ENCODE measurements at places on chromosomes 2 and 18.

- DNase-seq, result no peak
Measured at GRCh38 chr2:184419744-184420143, 178.6 kb upstream of the ZNF804A start.

DNA sequence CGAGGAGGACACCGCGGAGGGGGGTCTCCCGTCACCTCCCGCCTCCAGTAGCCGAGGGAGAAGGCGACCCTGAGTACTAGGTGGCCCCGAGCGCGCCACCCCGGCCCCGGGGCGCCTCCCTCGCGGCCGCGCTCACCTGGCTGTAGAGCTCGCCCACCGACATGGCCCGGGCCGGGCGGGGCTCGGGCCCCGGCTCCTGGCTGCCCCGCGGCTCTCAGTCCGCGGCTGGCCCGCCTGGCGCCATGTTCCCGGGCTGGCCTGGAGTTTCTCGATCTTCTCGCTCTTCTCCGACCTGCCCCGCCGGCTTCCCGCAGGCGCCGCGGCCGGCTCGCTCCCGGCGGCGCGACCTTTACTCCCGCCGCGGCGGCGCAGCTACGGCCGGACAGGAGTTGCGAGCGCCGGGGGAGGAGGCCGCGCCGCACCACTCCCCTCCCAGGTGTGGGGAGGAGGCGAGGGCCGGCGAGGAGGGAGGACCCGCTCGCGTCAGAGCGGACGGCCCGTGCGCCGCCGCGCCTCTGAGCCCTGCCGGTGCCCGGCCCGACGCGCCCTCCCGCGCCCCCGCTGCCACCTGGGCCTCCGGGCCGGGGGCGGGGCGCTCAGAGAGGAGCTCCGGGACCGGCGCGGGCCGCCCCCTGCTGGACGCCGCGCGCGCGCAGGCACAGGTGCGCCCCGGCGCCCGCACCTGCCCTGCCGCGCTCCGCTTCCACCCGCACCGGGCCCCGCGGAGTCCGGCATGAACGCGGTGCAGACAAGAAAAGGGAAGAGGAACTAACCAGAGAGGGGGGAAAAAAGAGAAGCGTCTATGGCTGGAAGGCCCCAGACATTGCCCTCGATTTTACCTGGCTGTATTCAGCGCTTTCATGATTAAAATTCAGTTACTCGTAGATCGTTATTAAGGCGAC lies at the start of gene MYO5B:
MYO5B (minus strand) TSS at position 517 of the 902 bp plus-strand sequence; CDS start at position 163, 354 bp downstream.
- DNase-seq, result peak; percentile 26

DNA sequence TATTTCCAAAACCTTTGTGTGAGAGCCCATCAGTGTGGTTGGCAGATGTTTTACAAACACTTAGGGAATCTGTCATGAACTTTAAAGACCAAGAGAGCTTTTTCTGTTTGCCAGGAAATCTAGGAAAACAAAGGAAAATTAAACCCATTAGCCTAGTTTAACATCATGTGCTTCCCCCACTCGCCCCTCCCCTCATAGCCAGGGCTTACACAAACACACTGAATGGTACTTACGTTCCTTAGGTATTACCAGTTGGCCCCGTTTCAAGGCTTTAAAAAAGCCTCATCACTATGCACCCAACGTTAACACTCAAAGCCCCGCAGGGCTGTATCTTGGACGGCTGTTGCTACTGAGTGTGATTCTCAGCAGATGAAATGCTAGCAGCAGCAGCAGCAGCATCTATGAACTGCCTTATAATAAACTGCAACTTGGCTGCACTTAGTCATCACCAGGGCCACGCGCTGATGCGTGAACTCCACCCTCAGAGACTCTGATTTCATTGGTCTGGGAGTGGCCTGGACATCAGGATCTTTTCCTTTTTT lies 20.1 kb upstream of the TTC39C start:
- DNase-seq, result peak; percentile 28

GRCh38 chr18:7329016-7329415 lies 98.1 kb downstream of the LRRC30 start:
- DNase-seq, result no peak

Data from T-helper 9 cell (primary cell).